ENCODE measurements at places on chromosomes 16 and 17. TPM values are rescaled to one million over a fixed set of nuclear protein-coding genes. Genes with fewer than 3 reads are reported as not detected.

Gene FASN
- total RNA-seq = 142 TPM

Gene SPNS3
- total RNA-seq = 0.06 TPM

Gene CCDC40
- 7.2 TPM for total RNA-seq

Gene TBC1D3K
- total RNA-seq = not detected

All from A549 treated with CORT108297 at 1 μM for 4 hours (cell line).